ENCODE measurements at places on chromosomes 1 and 21.

DNA sequence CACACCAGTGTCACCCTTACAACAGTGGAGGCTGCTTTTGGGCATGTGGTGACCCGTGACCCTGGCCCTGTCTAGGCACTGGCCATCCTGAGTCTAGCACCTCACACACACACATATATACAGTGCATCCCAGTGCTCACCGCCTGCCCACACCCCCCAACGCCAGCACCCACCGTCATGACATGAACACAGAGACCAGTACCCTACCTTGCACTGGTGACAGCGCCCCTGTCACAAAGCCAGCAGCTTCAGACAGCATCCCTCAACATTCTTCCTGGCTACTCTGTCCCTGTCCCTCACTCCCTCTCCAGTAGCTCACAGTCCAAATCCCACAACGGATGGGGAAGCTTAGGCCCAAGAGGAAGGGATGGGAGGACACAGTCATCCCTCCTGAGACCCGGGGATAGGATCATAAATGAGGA lies 27.1 kb downstream of the AHDC1 start:
- no peak for DNase-seq

DNA sequence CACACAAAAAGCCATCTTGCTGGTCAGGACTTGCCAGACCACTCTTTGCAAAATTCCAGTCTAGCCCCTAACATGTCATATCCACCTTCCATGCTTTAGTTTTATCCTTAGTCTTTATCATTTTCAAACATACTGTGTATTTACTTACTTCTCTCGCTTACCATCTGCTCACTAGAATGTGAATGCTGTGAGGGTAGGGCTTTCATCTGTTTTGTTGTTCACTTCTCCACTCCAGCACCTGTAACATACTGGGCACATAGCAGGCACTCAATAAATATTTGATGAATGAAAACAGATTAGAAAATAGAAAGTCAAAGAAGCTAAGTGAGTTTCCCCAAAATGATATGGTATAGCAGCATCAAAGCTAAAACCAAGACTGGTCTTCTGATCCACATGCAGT lies 79.9 kb downstream of the OLFML2B start:
- no peak for DNase-seq

DNA sequence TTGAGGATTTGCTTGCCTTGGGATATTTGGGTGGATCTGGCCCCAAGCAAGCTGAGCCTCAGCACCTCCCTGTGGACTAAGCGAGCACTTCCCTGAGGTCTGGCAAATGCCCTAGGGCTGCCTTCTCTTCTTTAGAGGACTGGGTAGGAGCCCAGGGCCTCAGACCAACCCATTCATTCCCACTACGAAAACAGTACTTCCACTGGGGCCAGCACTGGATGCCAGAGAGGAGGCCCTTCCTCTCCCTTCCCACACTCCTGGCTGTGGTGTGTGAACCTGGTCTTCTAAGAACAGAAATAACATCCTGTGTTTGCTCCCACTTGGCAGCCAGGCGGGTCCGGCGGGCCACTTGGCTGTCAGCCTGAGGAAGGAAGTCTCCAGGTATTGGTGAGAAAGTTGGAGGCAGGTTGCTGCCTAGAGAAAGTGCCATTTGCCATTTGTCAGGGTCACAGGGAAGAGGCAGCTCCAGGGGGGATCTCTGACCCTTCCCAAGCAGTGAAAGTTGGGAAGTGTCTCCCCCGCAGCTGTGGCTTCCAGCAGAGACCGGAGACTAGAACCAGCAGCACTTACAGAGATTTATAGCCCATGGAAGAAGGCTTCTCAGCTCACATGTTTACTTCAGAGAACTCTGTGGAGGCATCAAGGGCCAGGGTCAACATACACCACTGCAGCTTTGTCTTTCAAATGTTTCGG lies 323.5 kb downstream of the SIPA1L2 start:
- peak; percentile 47 for DNase-seq

- peak; percentile 70 for DNase-seq
Observed at GRCh38 chr1:218592688-218593087, 247.6 kb downstream of the TGFB2 start.

- no peak for DNase-seq
Observed at GRCh38 chr21:45837936-45838335, 143.6 kb upstream of the COL6A1 start.

DNA sequence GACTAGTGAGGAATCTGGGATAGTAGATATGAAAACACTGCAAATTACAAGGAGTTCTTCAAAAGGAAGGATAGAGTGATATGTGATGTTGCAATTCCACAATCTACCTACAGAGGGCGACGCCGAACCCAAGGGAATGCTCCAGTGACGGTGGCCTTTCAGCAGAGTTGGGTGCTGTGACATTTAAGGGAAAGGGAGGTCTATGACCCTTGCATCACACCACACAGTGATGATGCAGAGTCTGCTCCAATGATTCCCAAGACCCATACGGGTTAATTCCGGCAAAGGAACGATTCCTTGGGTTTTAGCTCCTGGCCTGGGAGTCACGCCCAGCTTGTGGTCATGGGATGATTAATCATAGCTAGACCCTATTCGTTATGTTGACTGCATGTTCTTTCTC lies 123.0 kb upstream of the IGSF21 start:
- DNase-seq, result no peak

DNA sequence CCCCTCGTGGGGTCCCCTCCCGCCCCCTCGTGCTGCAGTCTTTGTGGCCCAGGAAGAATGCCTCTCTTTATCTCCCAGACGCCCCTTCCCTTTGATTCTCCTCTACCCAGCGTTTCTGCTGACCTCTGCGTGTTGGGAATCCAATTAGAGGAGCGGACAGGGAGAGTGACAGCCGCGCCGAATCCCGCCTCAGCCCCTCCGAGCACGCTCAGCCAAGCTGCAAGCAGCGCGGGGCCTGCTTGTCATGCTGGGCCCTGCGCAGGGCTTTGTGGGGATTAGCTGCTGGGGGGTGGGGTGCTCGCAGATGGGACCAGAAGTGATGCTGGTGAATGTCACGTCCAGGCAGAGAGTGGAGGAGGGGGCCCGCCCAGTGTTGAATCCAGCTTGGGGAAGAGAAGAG lies 91.1 kb downstream of the EPHB2 start:
- no peak for DNase-seq

DNA sequence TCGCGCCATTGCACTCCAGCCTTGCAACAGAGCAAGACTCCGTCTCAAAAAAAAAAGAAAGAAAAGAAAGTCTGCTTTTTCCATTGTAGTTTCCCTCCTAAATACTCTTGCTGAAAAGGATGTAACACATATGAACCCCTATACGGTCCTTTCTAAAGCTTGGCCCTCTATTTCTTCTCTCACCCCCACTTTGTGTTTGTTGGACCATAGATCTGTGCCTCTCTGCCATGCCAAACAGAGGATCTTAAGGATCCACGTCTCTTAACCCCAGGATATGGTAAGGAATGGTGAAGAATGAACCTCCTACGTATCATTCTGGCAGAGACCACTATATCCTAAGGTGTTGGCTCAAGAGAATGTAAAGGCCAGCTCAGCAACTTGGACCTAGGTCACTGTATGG lies 18.7 kb upstream of the LAX1 start:
- no peak for DNase-seq

DNA sequence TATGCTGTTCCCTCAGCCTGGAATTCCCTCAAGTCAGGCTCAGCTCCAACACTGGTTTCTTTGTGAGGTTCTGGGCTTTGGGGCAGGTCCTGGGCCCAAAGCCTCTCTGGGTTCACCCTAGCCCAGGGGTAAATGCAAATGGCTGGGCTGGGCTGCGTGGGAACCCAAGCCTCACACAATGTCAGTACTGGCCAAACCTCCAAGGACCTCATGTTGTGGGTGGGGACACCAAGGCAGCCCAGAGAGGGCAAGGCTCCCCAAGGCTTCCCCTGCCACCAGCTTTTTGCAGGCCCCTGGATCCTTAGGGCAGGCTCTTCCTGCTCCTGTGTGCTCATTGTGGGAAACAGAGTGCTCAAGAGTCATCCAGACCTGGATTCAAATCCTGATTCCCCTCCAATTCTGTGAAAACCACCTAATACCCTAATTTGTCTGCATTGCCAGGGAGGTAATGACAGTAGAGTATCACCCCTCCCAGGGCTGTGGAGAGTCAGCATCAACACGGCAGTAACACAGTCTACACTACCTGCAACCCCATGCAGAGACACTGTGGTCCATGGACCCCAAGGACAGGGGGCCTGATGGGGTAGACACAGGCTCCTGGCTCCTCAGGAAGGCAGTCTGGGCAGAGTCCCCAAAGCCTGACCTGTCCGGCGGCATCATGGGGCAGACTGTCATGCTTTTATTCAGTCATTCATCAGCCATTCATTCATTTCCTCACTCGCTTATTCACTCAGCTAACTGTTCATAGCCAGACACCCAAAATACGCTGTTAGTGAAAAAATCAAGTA lies 85.7 kb downstream of the DMRTB1 start:
- no peak for DNase-seq

DNA sequence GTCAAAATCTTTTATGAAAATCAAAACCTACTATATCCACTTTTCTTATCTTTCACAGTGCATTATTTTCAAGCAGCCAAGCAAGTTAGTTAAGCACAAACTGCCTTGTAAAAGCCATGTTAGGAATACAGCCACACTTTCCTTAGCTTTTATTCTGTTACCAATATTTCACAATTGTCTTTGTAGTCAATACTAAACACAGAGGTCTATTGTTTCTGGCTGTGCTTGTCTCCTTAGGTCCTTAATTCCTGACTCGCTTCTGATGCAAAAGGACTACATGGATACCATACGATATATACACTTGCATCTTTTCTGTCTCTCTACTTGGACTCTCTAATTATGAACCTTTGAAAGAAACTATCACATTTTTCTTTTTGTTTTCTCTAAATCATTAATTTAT lies 331.8 kb downstream of the NEGR1 start:
- no peak for DNase-seq

DNA sequence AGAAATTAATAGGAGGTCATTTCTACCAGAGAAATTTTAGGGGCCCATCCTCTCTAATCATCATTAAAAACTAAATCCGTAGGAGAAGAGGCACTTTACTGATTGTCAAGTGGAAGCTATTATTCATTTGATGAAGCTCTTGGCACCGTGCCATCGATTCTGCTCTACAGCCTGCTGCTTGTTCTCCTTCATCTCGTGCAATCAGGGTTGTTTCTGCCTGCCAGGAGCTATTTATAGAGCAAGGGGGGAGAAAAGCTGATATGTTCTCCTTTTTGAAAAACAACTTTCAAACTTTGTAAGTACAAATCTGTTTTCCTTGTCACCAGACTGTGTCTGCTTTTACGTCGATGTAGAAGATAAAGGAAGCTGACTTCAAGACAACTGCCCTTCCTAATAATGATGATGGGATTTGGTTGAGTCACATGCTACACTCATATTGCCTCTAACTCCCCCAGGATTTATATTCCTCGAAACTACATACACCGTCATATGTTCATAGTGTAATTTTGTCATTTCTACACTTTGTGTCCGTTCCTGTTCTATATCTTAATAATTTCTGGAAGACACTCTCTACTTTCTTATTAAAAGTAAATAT lies 169.6 kb upstream of the LHX8 start:
- peak; percentile 3 for DNase-seq

GRCh38 chr1:28326984-28327383 lies 1.9 kb upstream of the MED18 start:
- no peak for DNase-seq

DNA sequence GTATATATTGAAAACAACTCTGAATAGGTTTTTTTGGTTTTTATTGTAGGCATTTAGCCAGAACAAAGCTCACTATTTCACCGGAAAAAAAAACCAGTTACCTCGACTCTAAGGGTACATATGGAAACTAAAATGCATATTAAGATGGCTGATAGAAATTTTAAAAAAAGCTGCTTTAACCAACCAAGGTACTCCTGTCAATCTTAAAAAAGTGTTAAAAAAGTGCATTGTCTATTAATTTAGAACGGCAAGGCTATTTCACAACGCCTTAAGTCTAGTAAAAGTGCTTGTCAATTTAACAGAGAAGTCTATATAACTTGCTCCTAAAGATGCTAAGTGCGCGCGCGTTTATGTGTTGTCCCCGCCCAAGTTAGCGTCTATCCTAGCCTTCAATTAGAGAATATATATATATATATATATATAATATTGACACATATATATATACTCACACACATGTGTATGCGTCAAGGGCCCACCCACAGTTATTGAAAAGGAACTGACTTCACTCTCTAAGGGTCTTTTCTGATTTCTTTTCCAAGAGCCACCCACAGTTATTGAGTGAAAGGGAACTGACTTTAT lies 934 bp downstream of the ASPM start:
- peak; percentile 35 for DNase-seq

DNA sequence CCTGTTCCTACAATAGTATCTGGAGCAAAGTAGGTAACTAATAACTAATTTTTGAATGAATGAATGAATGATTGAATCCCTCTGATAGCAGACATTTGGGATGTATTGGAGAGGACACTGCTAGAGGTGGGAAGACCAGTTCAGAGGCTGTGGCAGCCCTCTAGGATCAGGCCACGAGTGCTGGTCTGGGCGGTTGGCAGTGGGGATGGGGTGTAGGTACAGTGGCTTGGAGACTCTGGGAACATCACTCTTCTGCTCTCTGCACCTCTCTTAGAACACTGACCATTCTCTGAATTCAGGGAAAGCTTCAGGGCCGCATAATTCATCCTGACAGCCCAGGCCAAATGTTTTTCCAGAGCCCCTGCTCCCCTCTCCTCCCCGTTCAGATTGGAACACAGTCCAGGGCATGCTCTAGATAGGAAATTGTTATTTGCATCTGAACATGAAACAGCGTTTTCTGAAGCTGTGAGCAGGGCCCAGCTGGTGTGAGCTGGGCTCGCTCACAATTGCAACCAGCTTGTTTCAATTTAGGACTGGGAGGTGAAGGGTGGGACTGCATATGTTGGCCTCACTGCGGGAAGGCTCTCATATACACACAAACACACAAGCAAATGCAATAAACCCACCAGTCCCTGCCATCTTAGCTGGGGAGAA lies 253.1 kb upstream of the USP24 start:
- no peak for DNase-seq

DNA sequence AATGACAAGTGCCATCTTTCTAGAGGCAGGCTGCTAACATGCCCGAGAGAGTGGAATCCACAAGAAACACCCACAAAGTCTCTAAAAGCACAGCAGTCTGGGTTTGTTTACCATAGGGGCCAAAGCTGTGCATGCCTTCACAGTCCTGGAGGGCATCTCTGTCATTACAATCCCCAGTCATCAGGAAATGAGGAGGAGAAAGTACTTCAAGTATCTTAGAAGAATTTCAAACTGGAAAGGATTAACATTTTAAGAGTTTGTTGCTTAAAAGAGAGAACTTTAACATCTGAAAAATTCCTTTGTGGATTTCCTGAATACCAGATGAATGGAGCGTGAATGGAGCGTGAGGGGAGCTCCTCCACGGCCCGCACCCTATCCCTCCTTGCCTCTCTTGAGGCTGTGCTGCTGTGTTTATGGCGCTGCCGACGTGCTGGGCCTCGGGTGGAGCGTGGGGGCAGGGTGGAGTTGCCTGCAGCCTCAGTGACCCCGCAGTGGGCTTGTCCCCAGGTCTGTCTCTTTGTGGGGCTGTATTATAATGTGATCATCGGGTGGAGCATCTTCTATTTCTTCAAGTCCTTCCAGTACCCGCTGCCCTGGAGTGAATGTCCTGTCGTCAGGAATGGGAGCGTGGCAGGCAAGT lies 23.3 kb downstream of the SLC6A17 start:
- no peak for DNase-seq

GRCh38 chr1:204970937-204971336 lies 72.1 kb upstream of the CNTN2 start:
- DNase-seq, result no peak
